Hippocampal formation (tissue), 2 donors: ENCODE measurements at places on chromosomes 6 and 20.

- no peak for DNase-seq
These were observed 104.9 kb downstream of the SNX5 start for GRCh38 chr20:17863577-17864292.

GRCh38 chr6:36546308-36546919, 865 bp downstream of the STK38 start:
- DNase-seq = peak; percentile 27

DNA sequence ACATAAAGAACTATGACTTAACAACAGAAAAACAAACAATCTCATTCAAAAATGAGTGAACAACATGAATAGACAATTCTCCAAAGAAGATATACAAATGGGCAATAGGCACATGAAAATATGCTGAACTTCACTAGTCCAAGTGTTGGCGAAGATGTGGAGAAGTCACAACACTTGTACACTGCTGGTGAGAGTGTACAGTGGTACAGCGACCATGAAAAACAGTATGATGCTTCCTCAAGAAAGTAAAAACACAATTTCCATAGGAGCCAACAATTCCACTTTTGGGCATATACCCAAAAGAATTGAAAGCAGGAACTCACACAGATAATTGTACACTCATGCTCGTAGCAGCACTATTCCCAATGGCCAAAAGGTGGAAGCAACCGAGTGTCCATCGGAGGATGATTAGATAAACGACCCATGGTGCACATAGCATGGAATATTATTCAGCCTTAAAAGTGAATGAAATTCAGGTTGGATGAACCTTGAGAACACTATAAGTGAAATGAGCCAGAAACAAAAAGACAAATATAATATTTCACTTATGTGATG, 6.6 kb downstream of the HLA-F start:
- no peak for DNase-seq

DNA sequence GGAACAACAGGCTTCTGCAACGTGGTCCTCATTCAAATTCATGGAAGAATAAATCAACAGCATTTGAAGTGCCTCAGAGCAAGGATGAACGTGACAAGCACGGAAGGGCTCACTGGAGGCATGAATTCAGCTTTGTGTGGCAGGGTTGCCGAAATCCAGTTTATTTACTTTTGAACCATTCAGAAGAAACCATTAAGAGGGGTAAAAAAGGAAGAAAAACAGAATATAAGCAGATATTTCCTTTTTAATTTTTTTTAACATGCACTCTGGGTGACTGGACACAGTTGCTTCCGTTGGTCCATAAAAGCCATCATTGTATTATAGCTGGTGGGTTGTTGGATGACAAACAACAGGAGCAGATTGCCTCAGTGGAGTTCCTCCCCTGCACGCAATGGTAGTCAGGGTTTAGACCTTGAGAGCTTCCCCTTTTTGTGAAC, 17.3 kb upstream of the SNRPB2 start:
- no peak for DNase-seq

DNA sequence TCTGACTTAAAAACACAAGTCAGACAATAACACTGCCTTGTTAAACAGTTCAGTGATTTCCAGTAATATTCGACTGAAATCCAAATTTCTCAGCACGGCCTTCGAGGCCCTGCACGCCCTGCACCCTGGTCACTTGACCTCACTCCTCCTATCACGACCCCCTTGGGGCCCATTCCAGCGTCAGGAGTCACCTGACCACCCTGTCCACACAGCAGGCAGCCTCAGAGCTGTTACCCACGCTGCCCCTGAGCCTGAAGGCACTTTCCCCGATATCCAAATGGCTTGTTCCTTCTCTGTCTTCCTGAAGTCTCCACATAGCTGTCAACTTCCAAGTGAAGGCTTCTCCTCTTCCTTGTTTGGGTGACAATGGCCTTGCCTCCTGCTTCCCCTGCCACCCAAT, 33.1 kb upstream of the SMOC2 start:
- no peak for DNase-seq

- DNase-seq = no peak
These were observed 159.2 kb upstream of the ARG1 start for GRCh38 chr6:131413831-131414191.

DNA sequence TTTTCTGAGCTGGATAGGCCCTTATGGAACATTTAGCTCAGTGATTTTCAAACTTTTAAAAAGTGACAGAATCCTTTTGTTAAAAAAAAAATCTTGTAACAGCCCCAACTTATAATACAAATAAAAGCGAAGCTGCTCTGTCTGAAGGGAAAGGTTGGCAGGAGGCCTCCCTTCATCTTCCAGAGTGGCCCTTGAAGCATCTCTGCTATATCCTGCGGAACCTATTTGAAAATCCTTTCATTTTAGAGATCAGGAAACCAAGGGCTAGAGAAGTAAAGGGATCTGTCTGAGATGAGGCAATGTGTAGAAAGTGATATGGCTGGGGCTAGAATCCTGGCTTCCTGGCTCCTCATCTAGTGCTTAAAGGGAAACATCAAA, 107.8 kb downstream of the UBE3D start:
- DNase-seq = no peak

- DNase-seq = no peak
These were observed 19.4 kb upstream of the MTG2 start for GRCh38 chr20:62163485-62163865.

GRCh38 chr6:158628542-158628941, 16.0 kb downstream of the DYNLT1 start:
- no peak for DNase-seq

DNA sequence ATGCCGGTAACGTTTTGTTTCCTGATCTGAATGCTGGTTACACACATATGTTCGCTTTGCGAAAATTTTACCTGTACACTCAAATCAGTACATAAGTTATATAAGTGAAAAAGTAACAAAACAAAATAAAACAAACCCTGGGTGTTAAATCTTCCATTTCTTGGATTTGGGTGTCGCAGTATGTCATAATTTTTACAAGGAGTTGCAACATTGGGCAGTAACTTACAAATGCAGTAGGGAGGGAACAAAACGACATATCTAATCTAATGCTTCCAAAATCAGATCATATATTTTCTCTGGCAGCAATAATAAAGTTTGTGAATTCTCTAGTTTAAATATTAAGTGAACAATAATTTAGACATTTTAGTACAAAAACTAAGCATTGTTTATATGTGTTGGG, 25.2 kb downstream of the SNX14 start:
- DNase-seq = no peak

DNA sequence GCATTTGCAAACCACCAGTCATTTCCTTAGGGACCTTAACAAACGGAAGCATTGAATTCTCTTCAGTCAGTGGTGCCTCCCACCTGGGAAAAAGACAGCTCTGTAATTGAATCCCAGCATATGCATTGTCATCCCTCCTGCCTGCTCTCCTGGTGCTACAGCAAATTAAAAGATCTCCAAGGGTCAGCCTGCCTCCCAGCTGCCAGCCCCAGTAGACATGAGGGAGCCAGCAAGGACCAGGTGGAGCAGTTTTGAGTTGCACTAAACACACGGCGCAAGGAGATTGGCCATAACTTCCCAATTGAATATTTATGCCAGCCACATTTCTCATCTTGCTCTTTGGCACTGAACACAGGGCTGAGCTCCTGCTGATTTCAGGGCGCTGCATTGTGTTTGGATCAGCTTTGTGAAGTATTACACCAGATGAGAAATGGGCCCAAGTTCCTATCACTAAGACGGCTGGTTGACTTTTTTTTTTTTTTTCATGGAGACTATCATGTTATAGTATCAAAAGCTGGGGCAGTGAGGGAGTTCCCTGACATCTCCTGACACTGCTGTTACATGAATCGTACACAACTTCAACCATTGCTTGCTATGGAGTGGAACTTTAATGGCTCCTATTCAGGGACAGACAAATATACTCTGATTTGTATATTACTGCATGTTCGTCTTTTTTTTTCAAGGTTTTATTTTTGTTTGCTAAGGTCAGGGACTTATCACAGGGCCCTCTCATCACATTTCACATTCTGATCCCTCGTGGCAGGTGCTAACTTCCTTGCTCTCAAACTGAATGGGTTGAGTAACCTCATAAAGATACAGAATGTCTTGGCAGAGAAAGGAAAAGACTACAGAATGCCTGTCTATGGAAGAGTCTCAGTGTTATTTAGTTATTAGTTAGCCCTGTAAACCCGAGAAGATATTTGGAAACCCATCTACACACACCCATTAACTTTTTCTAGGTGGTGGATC, 191.1 kb downstream of the EYA4 start:
- no peak for DNase-seq

- no peak for DNase-seq
These were observed 84.7 kb downstream of the TRMT6 start for GRCh38 chr20:5865604-5866003.

DNA sequence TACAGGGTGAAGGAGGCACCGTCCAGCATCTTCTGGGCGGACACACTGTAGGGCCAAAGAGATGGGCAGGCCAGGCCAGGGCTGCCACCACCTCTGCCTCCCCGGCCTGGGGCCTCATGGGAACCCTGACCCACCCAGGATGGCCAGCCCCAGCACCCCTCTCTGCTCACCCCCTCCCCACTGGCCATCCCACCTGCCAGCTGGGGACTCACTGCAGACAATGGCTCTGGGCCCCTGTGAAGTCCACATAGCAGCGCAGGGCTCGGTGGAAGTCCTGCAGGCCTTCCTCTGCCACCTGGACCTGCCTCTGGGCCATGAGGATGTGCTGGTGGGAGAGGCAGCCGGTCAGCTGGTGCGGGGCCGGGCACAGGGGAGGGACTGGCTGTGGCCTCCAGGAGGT, 3.6 kb upstream of the C20orf144 start:
- DNase-seq = no peak

GRCh38 chr6:81366972-81367371, 385.5 kb downstream of the TENT5A start:
- no peak for DNase-seq

GRCh38 chr6:97049253-97050011, 124.9 kb downstream of the KLHL32 start:
- DNase-seq = no peak

GRCh38 chr6:169250660-169251059, 3.0 kb downstream of the THBS2 start:
- DNase-seq = peak; percentile 84

DNA sequence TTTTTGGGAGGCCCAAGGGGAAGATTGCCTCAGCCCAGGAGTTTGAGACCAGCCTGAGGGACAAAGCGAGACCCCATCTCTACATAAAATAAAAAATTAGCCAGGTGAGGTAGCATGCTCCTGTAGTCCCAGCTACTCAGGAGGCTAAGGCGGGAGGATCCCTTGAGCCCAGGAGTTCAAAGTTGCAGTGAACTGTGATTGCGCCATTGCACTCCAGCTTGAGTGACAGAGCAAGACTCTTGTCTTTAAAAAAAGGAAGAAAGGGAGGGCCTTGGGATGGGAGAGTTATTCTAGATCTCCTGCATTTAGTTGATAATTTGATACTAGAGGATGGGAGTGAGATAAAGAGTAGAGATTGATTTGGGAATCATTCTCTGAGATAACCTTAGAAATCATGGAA, 68.1 kb downstream of the ITCH start:
- DNase-seq = no peak

DNA sequence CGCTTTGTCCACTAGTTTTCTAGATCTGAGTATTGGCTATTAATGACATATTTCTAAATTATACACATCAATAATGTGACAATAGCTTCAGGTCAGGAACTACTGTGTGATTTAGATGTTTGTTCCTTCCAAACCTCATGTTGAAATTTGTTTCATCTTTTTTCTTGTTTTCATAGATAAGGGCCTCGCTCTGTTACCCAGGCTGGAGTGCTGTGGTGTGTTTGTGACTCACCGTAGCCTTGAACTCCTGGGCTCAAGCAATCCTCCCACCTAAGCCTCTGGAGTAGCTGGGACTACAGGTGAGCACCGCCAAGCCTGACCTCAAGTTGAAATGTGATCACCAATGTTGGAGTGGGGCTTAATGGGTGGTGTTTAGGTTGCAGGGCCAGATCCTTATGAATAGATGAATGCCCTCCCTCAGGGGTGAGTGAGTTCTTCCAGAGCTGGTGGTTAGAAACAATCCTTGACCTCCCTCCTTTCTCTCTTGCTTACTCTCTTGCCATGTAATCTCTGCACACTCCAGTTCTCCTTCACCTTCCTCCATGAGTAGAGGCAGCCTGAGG, 5.9 kb upstream of the NQO2 start:
- no peak for DNase-seq

- DNase-seq = no peak
These were observed 10.7 kb downstream of the EZR start for GRCh38 chr6:158808442-158808833.

GRCh38 chr6:167129562-167129961, 6.7 kb downstream of the CCR6 start:
- no peak for DNase-seq

GRCh38 chr6:108869876-108870275, 21.7 kb downstream of the ARMC2 start:
- no peak for DNase-seq

- DNase-seq = no peak
These were observed 175.5 kb downstream of the RFPL4B start for GRCh38 chr6:112522587-112522986.

GRCh38 chr6:36967757-36968156, 13.2 kb downstream of the PI16 start:
- DNase-seq = no peak

DNA sequence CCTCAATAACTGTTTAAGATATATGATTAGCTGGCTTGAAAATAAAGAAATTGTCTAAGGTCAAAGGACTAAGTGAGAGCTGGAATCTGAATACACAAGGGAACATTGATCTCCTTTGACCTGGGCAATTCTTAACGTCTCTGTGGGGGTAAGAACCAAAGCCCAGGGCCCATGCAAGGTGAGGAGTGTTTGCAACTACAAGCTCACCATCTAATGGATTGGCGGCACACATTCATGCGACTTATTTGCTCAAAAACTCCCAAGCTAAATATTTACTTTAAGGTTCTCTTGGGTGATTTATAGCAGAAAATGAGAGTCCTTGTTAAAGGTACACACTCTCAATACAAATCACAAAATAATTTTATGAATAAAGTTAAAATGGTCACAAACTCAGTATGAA, 392.0 kb upstream of the FLRT3 start:
- DNase-seq = no peak

DNA sequence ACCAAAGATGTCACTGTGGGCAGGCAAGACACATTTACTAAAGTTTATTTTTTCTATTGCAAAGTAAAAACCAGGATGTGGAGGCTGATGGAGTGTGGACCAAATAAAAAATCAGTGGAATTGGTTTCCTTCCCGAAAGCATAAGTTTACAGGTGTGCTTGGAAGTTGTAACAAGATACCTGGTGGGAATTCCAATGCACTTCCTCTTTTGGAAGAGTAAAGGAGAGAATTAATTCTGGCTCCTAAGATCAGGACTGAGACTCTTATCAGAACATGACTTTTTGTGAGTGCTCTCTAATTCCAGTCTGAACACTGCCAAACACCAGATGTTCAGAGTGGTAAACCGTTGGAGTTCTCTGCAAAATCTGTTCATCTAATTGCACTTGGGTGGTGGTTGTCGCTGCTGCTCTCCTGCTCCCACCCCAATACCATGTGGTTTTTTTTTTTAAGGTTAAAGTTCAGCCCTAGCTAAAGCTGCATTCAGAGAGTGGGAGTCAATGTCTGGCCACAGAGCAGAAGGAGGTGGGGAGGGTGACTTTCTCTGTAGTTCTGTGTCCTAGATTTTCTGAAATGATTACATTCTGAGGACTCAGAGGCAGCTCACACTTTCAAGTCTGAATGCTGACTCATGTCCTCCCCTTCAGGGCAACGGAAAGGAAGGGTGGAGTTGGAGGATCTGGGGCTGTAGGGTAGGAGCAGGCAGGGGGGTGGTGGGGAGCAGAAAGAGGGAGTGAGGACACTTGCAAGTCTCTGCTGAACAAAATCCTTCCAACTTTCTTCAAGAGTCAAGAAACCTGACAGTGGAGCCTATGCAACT, 275.8 kb upstream of the PRDM1 start:
- DNase-seq = no peak

- no peak for DNase-seq
These were observed 25.1 kb downstream of the GPR63 start for GRCh38 chr6:96812077-96812703.

GRCh38 chr6:64987066-64987465, 720.0 kb downstream of the EYS start:
- DNase-seq = no peak
